ENCODE measurements at places on chromosomes 5 and 9. TPM values are rescaled to one million over a fixed set of nuclear protein-coding genes. Genes with fewer than 3 reads are reported as not detected.

Gene IQGAP2
- not detected for total RNA-seq

DNA sequence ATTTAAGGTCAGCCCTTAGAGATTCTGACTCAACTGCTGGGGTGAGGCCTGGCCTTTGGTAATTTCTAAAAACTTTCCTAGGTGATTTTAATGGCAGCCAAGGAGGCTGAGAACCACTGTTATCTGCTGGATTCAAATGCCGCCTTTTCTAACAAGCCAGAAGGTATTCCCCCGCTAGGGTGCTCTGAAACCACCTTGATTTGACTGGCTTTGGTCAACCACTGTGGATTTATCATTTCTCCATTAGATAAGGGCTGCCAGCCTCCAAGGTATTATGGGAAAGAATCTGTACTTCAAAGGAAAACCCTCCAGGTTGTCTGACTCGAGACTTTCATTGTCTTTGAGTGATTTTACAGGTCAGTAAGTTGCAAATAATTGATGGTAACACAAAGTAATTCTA is 4.3 kb downstream of the ANXA6 start:
- peaks cover 33% of the 10 kb centered on the region for H3K36me3 ChIP-seq
- DNase-seq: no peak

- no peak overlapping the region for H3K27ac ChIP-seq
- H3K4me3 ChIP-seq: no peak overlapping the region
- peaks cover 5% of the 10 kb centered on the region for H3K36me3 ChIP-seq
- no peaks in the 10 kb centered on the region for H3K4me1 ChIP-seq
These were observed 22.7 kb upstream of the NDUFS4 start for GRCh38 chr5:53537711-53538110.

Gene TAF11L10
- not detected for total RNA-seq

- no peak for DNase-seq
- no peaks in the 10 kb centered on the region for H3K4me1 ChIP-seq
- no peaks in the 10 kb centered on the region for H3K36me3 ChIP-seq
- no peaks in the 10 kb centered on the region for H3K27me3 ChIP-seq
- no peak overlapping the region for H3K27ac ChIP-seq
These were observed 591.6 kb upstream of the SGCD start for GRCh38 chr5:155735388-155735787.

- H3K27ac ChIP-seq: no peak overlapping the region
- DNase-seq: no peak
These were observed 50.0 kb downstream of the ROPN1L start for GRCh38 chr5:10491673-10492026.

Gene ATP6V1G1
- total RNA-seq: 84.1 TPM

- no peaks in the 10 kb centered on the region for H3K36me3 ChIP-seq
- no peak for DNase-seq
- H3K4me3 ChIP-seq: no peak overlapping the region
- H3K4me1 ChIP-seq: no peaks in the 10 kb centered on the region
- peaks cover 8% of the 10 kb centered on the region for H3K27me3 ChIP-seq
- H3K27ac ChIP-seq: no peak overlapping the region
These were observed 21.9 kb downstream of the HTR4 start for GRCh38 chr5:148632255-148633066.

- no peak overlapping the region for H3K4me3 ChIP-seq
- no peaks in the 10 kb centered on the region for H3K36me3 ChIP-seq
- no peaks in the 10 kb centered on the region for H3K4me1 ChIP-seq
- peaks cover 25% of the 10 kb centered on the region for H3K27me3 ChIP-seq
- no peak for DNase-seq
- no peak overlapping the region for H3K27ac ChIP-seq
These were observed 24.7 kb upstream of the TNFSF15 start for GRCh38 chr9:114830546-114830945.

DNA sequence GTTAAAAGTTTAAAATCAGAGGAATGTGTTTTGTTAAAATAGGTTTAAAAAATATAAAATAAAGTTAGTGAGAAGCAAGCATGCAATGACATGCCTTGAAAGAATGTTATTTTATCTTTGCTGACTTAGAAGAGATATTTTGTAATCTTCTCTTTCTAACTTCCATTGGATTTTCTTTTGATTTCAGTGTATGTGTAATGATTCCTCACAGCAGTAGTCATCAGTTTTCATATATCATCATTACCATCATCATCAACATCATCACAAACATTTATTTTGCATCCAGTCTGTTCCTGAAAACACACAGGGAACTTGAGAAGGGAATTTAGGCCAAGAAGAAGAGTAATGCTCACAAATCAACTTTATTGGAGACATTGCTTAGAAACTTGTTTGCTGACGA is 699.6 kb downstream of the TAF11L14 start:
- no peaks in the 10 kb centered on the region for H3K36me3 ChIP-seq
- no peaks in the 10 kb centered on the region for H3K27me3 ChIP-seq
- no peaks in the 10 kb centered on the region for H3K4me1 ChIP-seq
- no peak for DNase-seq
- no peak overlapping the region for H3K4me3 ChIP-seq

Gene FBP1
- total RNA-seq: not detected

Gene CFAP157
- not detected for total RNA-seq

DNA sequence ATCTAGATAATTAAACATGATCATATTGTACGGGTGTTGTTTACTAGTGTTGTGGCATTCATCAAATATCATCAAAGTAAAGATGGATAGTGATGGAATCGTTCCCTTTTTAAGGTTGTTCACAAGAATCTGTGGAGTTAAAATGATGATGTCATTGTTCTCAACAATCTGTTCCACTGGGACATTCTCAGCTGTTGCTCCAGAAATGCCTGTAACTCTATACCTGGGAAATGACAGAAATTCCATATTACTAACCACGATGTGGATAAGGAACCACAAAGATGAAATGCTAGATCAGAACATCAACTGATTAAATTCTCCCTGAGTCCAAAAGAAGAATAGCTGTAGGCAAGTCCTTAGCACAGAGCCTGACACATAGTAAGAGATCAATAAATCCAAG is 38.0 kb downstream of the RIGI start:
- DNase-seq: peak; percentile 3
- H3K36me3 ChIP-seq: peaks cover 45% of the 10 kb centered on the region
- H3K4me1 ChIP-seq: peaks cover 27% of the 10 kb centered on the region
- no peaks in the 10 kb centered on the region for H3K27me3 ChIP-seq

DNA sequence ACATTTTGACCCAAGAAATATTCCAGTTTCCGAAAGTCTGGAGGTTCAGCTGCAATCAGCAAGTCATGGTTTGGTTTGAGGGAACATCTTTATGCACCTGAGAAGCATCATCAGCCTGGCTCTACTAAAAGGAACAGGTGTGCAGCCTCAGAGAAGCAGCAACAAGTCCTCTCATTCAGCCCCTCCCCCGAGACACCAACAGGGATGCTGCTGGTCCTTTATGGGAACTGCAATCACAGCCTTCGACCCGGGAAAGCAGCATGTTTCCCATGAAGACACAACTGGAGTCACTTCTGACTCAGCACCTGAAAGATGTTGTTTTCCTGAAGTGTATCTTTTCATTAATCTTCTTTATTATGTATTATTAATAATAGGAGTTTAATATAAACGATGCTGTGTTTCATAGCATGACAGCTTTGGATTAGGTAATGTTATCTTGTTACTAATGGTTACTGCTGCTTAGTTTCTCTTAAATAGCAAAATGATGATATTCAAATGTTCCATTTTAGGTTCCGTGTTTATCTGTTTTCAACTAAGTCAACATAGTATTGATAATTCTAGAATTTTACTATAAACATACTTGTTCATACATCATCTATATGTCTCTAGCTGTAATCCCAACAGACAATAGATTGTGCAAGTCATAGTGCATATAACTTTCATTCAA is 15.6 kb upstream of the NREP start:
- DNase-seq: peak; percentile 7
- no peaks in the 10 kb centered on the region for H3K27me3 ChIP-seq
- no peaks in the 10 kb centered on the region for H3K36me3 ChIP-seq
- H3K27ac ChIP-seq: no peak overlapping the region
- no peak overlapping the region for H3K4me3 ChIP-seq

DNA sequence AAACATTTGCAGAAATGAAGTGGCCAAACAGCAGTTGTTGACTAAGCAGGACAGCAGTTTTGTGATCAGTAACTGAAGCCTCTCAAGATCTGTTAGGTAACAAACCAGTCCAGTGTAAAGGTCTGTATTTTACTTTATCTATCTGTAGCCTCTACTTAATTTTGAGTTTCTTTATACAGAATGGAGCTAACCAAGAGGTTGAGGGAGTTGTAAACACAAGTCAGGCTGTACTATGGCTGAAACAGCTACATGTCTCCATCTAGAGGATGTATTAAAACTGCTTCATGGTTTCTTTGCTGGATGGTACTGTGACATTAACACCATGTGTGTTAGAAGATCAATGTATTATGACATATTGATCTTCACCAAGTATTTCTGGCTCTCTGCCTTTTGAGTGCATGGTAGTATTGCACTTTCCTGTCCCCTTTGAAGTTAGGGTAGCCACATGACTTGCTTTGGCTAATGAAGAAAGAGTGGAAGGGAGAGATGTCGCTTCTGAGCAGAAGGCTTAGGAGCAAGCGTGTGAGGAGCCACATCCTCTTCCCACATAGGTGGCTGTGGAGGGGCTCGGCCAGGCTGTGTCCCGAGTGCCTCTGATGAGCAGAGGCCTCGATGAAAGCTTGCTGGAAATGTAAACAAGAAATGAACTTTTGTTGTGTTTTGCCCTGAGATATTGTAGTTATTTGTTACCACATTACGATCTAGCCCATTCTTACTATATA is 105.6 kb upstream of the PCA3 start:
- H3K4me1 ChIP-seq: peaks cover 52% of the 10 kb centered on the region
- peak; percentile 67 for DNase-seq
- H3K27me3 ChIP-seq: peaks cover 2% of the 10 kb centered on the region
- no peak overlapping the region for H3K4me3 ChIP-seq

DNA sequence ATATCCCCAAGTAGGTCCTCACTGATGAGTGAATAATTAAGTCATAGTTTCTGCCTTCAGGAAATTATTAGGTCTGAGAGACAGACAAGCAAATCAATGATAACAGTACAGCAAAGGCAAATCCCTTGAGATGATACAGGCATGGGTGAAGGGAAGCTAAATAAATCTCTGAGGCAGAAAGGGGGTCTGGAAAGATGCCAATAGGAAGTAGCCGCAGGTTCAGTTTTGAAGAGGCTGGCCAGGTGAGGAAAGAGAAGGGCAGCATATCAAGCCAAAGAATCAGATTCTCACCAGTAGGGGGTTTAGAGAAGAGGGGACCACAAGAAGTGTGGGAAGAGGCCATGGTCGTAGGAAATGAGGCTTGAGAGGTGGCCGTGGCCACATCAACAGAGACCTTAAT is 85.8 kb downstream of the KIAA1958 start:
- no peaks in the 10 kb centered on the region for H3K27me3 ChIP-seq
- H3K4me3 ChIP-seq: no peak overlapping the region
- peaks cover 34% of the 10 kb centered on the region for H3K4me1 ChIP-seq
- DNase-seq: no peak
- H3K27ac ChIP-seq: no peak overlapping the region
- H3K36me3 ChIP-seq: peaks cover 18% of the 10 kb centered on the region

DNA sequence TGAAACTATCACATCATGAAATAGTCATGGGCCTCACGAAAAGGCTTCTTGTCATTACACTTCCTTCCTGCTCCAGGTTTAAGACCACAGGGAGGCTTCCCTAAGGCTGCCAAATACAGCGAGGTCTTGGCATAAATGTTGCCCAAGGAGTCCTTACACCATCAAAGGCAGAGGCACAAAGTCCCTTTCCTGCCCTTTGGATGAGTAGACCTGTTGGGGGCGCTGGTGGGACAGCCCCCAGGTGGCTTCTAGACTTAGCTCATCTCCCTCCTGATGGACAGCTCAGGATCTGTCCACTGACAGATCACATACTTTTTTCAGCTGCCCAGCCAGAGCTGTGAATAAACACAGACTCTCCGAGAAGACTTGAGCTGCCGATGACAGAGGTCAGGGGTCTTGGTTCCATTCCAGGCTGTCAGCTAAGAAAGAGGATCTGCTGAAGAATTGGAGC is 15.5 kb upstream of the MEGF9 start:
- no peak for DNase-seq
- H3K27me3 ChIP-seq: peaks cover 4% of the 10 kb centered on the region
- no peak overlapping the region for H3K27ac ChIP-seq
- no peaks in the 10 kb centered on the region for H3K36me3 ChIP-seq
- H3K4me1 ChIP-seq: peaks cover 31% of the 10 kb centered on the region
- H3K4me3 ChIP-seq: no peak overlapping the region

- no peak overlapping the region for H3K27ac ChIP-seq
- H3K27me3 ChIP-seq: peaks cover 1% of the 10 kb centered on the region
- H3K4me3 ChIP-seq: no peak overlapping the region
These were observed 349.7 kb downstream of the ARRDC3 start for GRCh38 chr5:91033370-91033769.

GRCh38 chr5:110082863-110083262 is 393.1 kb downstream of the MAN2A1 start:
- no peak for DNase-seq
- no peak overlapping the region for H3K4me3 ChIP-seq
- no peaks in the 10 kb centered on the region for H3K4me1 ChIP-seq
- H3K36me3 ChIP-seq: no peaks in the 10 kb centered on the region
- H3K27me3 ChIP-seq: no peaks in the 10 kb centered on the region
- no peak overlapping the region for H3K27ac ChIP-seq

Gene KLF4
- total RNA-seq: 1.5 TPM

Gene CCNJL
- total RNA-seq: not detected

Gene FLT4
- total RNA-seq: not detected

Gene IL7R
- total RNA-seq: 63.2 TPM

- peaks cover 7% of the 10 kb centered on the region for H3K4me1 ChIP-seq
- DNase-seq: peak; percentile 36
- H3K27ac ChIP-seq: no peak overlapping the region
- no peaks in the 10 kb centered on the region for H3K27me3 ChIP-seq
These were observed 806 bp upstream of the RNF224 start for GRCh38 chr9:137226338-137227053.

DNA sequence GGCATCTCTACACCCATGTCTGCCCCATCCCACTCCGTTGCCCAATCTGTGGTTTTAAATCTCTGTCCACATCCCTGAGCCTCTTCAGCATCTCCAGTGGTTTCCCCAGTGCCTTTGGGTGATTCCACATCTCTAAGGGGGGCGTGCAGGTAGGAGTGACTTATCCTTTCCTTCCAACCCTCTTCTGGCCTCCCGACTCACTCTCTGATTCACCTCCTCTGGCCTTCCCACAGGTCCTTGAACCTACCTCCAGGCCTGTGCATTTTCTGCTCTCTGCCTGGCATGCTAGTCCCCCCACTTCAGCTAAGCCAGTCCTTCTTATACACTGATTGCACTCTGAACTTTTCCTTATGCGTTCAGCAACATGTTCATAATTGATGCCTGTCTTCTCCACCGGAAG is 99.0 kb downstream of the RALGPS1 start:
- H3K4me3 ChIP-seq: no peak overlapping the region
- peaks cover 24% of the 10 kb centered on the region for H3K27me3 ChIP-seq
- no peak for DNase-seq
- H3K4me1 ChIP-seq: 0 out of 2 replicates have a peak, but pooled peaks cover 6% of the 10 kb centered on the region
- H3K36me3 ChIP-seq: no peaks in the 10 kb centered on the region
- no peak overlapping the region for H3K27ac ChIP-seq

DNA sequence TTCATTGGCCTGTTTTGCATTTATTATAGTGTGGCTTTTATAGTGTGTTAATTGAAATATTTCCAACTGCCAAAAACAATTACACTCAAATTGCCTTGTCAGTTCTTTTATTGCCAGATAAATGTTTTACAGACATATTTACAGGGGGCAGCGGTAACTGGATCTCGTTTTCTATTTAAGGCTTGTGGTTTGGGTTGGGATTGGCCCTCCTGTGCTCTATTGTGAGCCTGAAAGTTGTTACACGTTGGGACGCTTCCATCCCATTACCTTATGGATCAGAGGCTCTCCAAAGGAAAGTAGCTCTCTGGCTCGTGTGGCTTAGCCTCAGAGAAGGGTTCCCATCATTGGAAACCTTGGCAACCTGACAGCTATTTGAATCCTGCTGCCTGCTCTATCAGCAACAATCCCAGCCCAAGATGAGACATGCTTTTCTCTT is 20.8 kb downstream of the DNAI1 start:
- no peaks in the 10 kb centered on the region for H3K36me3 ChIP-seq
- H3K4me1 ChIP-seq: no peaks in the 10 kb centered on the region
- peaks cover 40% of the 10 kb centered on the region for H3K27me3 ChIP-seq
- DNase-seq: no peak
- no peak overlapping the region for H3K27ac ChIP-seq

Gene PRRT1B
- not detected for total RNA-seq

Gene SLC6A18
- total RNA-seq: not detected

Data from HFFc6 (cell line).